ENCODE measurements at places on chromosomes 11 and 22.

- no peak for DNase-seq
Observed at GRCh38 chr11:79083352-79083751, 357.5 kb downstream of the TENM4 start.

- no peak for DNase-seq
Observed at GRCh38 chr11:61838921-61839320, 10.8 kb downstream of the FADS2 start.

GRCh38 chr11:17827006-17827405, 92.4 kb downstream of the KCNC1 start:
- DNase-seq = no peak

GRCh38 chr11:2149864-2150847, 10.9 kb downstream of the INS start:
- DNase-seq = no peak

- no peak for DNase-seq
Observed at GRCh38 chr11:1084561-1085439, 10.1 kb downstream of the MUC2 start.

- DNase-seq = no peak
Observed at GRCh38 chr11:68002575-68002937, 1.3 kb downstream of the UNC93B1 start.

DNA sequence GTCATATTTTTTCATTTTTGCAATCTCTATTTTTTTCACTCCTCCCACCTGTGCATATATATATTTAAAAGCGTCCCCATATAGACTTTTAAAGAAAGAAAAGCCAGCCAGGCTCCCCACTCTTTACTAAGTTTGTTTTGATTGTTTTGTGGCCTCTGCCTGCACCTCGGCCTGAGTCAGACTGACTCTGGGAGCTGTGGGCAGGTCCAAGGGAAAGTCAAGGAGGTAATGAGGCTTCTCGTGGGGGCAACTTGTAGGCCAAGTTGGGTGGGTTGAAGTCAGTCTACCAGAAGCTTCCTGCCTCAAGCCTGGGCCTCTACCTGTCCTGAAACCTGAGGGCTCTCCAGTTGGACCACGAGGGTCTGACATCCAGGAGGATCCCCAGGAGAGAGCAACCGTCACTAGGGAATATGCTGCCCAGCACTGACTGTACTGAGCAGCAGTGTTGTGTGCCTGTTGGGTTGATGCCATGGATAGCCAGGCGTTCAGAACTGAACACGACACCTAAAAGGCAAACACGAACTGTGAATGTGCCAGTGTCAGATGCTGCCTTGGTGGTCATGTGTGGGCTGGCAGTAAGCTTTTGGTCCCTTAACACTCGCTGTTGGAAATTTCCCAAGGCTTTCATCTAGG, 58.8 kb downstream of the BMAL1 start:
- no peak for DNase-seq

- DNase-seq = no peak
Observed at GRCh38 chr22:31945971-31946680, 1.8 kb downstream of the YWHAH start.

DNA sequence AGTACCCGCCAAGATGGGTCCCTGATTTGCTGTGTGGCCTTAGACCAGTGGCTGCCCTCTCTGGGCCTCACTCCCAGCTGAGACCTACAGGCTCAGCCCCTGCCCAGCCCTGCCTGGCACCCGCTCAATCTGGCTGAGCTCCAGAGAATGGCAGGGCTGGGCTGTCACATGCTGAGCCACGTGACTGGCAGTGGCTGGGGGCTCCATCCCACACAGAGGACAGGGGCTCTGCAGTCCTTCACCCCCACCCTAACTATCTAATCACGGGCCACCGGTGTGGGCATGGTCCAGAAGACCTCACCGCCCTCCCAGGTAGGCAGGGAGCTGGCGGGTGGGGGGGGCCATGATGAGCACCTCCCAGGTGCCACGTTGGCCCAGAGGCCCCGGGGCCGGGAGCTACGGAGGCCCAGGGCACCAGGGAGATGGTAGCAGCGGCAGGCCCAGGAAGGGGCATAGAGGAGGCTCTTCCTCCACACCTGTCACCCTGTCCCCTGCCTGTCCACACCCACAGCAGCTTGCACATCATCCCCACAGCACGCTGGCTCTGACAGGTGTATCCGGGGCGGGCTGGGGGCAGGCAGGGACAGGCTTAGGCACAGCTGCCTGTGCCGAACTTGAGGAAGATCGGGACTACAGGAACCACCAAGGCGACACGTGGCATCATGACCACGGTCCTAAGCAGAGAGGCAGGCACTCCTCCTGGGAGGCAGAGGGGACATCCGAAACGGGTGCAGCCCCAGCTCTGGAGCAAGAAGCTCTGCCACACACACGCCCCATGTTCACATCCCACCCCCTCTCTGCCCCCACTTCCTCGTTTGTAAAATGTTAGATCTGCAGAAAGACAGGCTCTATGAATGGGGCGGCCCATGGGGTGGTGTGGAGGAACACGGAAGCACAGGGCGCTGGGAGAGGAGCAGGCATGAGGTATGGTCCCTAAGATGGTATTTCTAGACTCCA, 1.5 kb upstream of the ALDH3B1 start:
- DNase-seq = no peak

DNA sequence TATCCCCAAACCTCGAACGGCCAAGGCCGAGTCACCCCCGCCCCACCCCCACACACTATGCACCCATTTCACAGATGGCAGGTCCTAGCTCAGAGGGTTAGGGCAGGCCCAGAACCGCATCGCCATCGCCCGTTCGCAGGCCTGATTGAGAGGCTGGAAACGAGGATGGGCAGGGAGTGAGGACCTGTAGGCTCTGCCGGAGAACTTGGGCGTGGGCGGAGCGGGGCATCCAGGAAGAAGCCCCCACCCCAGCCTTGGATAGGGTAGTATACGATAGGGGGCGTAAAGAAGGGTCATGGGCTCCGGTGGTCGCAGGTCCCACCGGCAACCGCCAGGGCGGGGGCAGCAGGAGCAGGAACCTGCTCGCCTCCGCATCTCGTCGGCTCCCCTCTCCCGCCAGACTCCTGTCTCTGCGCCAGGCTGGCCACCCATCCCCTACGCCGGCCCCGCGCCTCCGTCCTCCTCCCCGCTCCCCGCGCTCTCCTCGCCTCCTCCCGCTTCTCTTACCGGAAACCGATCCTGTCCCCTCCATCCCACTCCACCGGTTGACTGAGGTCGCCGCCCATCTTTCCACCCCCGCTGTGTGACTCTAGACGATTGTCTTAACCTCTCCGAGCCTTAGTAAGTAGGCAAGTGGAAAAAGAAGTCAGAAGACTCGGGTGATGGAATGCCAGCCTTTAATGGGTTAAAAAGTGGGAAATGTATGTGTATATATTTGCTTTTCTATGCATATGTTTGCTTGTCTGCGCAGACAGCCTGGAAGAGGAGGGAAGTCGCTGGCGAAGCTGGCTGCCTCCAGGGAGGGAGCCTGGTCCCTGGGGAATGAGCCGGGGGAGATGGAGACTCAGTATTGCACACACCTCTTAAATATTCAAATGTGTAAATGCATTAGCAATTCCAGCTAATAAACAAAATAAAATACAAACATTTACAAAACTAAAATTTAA, 52.8 kb downstream of the CYTH4 start:
- DNase-seq = no peak

- no peak for DNase-seq
Observed at GRCh38 chr11:3710485-3711259, 39.5 kb upstream of the CHRNA10 start.

GRCh38 chr11:17414992-17415391, 26.5 kb upstream of the KCNJ11 start:
- DNase-seq = no peak

DNA sequence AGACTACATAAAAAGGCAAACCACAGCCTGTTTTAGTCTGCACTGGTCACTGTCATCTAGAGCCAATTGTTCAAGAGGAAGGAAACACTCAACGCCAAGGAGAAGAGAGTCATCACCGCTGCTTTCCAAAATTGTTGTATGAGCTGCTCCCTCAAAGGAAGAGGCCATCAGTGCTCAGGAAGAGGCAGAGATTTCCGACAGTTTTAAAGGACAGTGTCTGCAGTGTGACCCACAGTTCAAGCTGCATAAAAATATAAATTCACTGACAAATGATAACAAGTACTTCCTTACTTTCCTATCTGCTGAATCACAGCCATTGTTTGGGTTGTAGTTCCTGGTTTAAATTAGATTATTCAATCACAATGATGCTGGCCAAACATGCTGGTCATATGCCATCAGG, 16.4 kb downstream of the PRCP start:
- no peak for DNase-seq

- DNase-seq = peak; percentile 21
Observed at GRCh38 chr11:9263840-9264315, 1.3 kb downstream of the DENND5A start.

DNA sequence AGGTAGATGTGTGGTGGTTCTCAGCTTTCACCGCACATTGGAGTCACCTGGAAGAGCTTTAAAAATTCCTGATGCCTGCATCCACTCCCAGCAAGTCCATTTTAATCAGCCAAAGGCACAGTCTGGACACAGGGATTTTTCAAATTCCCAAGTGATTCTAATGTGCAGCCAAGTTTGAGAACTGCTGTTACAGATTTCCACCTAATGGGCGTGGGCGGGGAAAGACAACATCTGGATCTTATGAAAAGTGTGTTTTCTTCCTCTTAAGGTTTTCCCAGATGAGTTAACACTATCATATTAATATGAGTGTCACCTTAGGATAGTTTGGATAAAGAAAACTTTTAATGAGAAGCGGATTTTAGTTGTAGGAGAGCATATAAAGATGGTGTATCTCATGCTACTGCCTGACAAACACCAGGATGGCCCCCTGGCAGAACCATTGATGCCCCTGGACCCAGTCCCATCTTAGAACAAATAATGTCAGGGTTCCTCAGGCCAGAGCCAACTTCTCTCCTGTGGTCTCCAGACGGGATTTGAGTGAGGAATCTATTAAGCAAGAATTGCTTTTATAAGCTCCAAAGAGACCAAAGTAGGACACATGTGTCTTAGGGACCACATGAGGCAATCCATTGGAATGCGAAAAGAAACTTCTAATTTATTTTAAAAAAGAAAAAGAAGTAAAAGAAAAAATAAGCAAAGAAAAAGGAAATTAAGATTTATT, 31.9 kb downstream of the POU2AF1 start:
- no peak for DNase-seq

DNA sequence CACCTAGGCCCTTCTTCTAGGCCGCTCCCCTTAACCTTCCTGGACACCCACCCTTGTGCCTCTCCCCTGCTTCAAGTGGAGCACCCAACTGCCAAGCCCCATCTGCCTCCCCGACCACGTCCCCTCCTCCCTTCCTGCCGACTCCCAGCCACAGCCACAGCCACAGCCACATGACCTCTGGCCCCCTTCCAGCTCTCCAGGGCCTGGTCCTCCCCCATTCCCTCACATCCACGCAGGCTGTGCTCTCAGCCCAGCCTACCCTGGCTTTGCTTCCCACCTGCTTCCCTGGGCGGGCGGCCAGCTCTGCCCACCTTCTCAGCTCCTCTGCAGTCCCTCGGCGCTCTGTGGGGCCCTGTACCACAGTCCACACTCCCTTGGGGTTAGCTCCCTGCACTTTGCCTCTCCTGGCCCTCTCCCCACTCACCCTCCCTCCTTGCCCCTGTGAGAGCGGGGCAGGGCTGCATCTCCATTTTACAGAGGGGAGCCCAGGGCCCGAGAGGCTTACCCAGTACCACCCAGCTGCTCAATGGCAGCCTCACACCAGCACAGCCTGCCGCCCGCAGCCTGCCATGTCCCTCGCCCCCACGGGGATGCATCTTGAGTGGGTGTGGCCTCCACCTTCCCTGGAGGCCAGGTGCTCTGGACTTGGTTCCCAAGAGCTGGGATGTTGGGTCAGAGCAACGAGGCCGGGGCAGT, 20.3 kb downstream of the PARVG start:
- no peak for DNase-seq

DNA sequence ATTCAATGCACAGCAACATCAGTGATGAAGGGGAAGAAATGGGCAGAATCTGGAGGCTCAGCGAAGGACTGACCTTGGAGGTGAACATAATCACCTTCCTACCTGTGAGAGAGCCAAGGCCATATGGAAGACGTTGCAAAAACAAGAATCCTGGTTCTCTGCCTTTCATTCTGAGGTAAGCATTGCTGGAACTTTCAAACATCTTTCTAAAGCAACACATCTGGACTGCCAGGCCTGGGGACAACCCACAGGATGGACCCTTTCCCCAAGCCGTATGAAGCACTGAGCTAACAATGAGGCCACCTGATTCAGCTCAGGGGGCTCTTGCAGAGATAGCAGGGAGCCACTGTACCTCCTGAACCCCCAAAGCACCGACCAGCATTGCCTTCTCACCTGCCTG, 70.5 kb downstream of the ETS1 start:
- DNase-seq = no peak

- DNase-seq = no peak
Observed at GRCh38 chr11:134741453-134742223, 329.6 kb upstream of the B3GAT1 start.

DNA sequence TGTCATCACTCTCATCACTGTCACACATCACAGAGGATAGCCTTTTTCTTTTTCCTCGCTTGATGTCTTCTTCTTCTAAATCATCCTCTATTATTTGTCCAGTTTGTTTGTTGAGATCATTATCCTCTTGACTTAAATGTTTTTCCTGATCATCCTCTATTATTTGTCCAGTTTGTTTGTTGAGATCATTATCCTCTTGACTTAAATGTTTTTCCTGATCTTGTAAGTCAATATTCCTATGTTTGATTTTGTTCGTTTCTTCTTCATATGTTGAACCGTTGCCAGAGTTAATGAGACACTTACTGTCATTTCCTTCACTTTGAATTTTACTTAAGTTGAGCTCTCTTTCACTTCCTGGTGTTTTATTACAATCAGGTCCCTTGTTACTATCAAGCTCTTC, 5.6 kb downstream of the CCDC82 start:
- DNase-seq = no peak

- DNase-seq = no peak
Observed at GRCh38 chr22:37631448-37632173, 7.9 kb upstream of the SH3BP1 start.

GRCh38 chr11:8807544-8808225, 103.3 kb upstream of the AKIP1 start:
- no peak for DNase-seq

GRCh38 chr11:133547808-133548494, 15.7 kb upstream of the OPCML start:
- no peak for DNase-seq

DNA sequence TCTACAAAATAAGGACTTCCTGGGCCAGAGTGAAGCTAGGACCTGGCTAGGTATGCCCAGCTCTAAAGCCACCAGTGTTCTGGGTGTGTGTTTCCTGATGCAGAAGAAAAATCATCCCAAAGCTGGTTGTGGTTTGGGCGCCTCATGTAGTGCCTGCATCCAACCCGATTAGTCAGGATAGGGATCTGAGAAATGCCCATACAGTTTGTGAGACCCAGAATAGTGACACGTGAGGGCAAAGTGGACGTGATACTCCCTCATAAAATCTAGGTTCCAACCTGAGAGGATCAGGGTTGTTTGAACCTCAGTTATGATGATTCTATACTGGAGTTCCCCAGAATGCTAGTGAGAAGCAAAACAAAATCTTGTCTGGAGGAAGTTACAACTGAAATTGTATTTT, 238.4 kb downstream of the TBC1D22A start:
- DNase-seq = no peak

- DNase-seq = no peak
Observed at GRCh38 chr11:10386361-10386760, 68.7 kb upstream of the AMPD3 start.

GRCh38 chr11:32939046-32939445, 46.4 kb downstream of the QSER1 start:
- no peak for DNase-seq

GRCh38 chr11:2791521-2792380, 92.0 kb upstream of the KCNQ1OT1 start:
- no peak for DNase-seq
